ENCODE measurements at places on chromosomes 12 and 14.

DNA sequence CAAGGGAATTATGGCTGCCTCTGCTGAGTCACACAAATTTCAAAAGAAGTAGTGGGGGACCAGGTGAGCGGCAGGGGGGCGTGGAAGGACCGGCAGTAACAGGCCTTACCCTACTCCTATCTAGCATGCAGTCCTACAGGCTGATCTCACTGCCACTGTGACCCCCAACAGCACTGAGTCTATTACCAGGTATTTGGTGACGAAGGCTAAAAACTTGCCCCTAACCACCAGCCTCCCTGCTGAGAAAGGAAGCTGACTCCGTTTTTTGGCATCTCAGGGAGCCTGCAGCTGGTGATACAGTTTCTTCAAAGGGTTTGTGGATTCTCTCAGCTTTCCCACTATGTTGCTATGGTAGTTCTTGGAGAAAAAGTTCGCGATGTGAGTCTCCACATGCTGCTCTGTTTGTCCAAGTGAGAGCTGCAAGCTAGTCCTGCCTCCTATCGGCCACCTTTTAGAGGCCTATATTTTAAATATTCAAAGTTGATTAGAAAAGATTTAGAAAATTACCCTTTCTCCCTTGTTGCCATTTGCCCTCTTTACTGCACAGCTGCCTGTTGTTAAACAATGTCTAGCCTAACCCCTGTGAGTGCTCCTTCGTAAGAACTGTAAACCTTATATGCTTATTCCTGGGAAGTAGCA lies 57.1 kb upstream of the SLCO1B1 start:
- DNase-seq: peak; percentile 93

DNA sequence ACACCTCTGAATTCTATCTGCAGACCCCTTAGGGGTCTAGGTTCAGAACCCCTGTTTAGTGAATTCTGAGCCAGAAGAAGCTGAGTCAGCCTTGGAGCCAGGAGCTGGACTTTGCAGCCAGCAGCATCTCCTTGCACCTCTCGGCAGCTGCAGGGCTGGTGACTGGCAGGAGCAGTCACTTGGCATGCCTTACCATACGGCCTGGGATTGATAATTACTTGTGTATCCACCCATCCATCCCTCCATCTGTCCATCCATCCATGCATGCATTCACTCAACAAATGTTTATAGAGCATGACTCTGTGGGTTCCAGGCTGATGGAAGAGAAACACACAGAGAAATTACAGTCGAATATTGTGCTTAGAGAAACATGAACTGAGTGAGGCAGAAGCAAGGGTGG lies 67.5 kb upstream of the PRIMA1 start:
- DNase-seq: no peak

GRCh38 chr12:131901431-131902331 lies 7.3 kb downstream of the ULK1 start:
- DNase-seq: no peak

DNA sequence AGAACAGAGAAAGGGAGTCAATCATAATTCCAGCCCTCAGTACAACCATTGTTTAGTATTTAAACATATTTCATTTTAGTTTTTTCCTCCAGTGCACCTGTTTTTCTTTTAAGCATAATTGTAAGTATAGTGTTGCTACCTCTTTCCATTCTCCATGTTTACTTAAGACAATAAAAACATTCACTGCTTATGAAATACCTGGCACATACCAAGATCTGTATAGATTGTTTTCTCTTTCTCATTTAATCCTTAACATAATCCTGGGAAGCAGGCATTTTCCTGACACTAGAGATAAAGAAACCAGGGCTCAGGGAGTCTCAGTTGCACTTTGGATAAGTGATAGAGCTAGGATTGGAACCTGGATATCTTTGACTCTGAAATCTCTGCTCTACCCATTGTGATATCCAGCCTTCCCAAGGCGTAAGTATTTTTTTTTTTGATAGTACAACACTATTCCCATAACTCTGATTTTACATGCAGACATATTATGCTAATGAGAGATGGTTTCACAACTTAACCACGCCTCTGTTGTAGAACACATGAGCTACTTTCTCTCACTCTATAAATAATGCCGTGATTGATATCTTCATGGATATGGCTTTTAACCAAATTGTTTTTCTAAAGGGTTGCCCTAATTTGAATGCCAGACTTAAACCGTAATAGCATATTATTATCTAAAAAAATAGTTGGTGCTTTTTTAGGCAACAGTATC lies 11.8 kb upstream of the KRT7 start:
- DNase-seq: no peak

DNA sequence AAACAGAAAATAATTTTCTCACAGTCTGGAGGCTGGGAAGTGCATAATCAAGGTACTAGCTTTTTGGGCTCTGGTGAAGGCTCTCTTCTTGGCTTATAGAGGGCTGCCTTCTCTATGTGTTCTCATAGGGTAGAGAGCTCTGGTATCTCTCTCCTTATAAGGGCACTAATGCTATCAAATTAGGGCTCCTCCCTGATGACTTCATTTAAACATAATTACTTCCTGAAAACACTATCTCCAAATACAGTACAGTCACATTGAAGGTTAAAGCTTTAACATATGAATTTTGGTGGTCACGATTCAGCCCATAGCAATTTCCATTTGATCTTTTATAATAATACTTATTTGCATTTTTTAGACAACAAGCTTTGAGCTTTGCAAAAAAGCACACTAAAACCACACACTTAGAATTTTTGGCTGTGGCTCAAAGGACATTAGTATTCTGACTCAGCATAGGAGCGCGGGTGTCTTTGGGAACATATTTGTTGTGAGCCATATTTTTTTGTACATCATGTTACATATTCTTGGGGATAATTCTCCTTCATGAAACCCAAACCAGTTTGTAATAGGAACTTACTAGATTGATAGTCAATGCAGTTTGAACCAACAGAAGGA lies 808.1 kb upstream of the FBXO33 start:
- DNase-seq: no peak
